Lower leg skin (tissue), 4 donors: ENCODE measurements at places on chromosomes 1 and 21.

GRCh38 chr1:246592695-246593094 is 26.4 kb downstream of the CNST start:
- DNase-seq: no peak

- no peak for DNase-seq
Measured at GRCh38 chr1:183012301-183012994, 10.8 kb upstream of the LAMC1 start.

GRCh38 chr1:19463504-19463803 is 21.9 kb downstream of the CAPZB start:
- no peak for DNase-seq

DNA sequence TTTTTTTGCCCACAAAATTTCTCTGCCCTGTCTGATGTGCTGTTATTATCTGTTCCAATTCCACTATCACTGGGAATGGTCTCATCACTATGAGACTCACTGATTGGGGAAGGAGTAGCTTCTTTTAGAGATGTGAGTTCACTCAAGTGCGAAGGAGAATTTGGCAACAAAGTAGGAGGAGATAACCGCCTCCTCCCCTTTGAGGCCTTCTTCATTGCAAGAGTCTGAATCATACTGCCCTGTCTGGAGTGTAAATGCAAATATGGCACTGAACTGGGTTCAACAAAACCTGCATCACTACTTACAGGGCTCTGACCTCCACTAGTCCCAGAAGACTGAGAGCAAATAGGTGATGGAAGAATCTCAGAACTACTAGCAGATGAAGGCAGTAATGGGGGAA is 83.4 kb downstream of the ASH1L start:
- no peak for DNase-seq

DNA sequence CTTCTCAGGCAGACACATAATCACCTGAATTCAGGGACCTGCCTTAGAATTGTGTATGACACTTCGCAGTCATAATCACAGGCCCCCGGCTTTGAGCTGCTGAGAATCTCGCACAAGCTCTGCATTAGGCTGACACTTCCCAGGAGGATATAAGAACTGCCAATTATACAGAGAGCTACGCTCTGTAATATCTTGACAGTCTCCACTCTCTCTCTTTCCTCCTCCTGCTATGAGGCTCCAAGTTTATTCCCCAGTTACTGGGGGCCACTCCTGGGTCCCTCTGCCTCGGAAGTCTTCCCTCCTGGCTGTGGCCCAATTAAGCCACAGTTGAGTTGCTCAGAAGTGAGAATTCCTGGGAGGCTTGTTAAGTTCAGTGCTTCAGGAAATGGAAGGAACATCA is 42.7 kb downstream of the EBNA1BP2 start:
- peak; percentile 37 for DNase-seq

GRCh38 chr1:27585684-27586083 is 18.3 kb downstream of the AHDC1 start:
- no peak for DNase-seq

GRCh38 chr1:218886101-218886871 is 287.4 kb upstream of the LYPLAL1 start:
- DNase-seq: peak; percentile 87

DNA sequence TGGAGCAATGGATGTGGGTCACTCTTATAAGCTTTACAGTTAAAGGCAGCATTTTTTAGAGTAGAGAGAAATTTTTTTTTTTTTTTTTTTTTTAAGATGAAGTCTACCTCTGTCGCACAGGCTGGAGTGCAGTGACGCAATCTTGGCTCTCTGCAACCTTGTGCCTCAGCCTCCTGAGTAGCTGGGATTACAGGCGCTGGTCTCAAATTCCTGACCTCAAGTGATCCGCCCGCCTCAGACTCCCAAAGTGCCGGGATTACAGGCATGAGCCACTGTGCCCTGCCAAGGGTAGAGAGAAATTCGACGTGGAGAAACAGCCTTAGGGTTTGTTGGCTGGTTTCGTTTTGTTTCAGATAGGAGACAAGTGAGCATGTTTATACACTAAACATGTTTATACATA is 594.2 kb upstream of the ADAMTS5 start:
- DNase-seq: peak; percentile 15

DNA sequence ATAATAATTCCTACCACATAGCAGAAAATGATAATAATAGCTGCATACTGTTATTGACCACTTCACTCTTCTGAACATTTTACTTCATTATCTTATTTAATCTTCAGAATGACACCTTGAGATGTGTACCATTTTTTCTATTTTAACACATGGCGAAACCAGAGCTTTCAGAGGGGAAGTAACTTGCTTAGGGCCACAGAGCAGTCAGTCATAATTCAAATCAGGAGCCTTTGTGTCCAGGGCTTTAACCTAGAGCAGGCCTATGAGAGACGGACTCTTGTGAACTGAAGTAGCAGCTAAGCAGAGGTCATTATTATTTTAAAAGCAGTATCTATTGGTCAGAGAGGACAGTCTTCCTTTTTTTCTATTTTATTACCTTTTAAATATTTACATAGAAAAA is 114.0 kb downstream of the ROR1 start:
- no peak for DNase-seq

GRCh38 chr1:44244986-44245385 is 31.7 kb downstream of the DMAP1 start:
- DNase-seq: no peak

DNA sequence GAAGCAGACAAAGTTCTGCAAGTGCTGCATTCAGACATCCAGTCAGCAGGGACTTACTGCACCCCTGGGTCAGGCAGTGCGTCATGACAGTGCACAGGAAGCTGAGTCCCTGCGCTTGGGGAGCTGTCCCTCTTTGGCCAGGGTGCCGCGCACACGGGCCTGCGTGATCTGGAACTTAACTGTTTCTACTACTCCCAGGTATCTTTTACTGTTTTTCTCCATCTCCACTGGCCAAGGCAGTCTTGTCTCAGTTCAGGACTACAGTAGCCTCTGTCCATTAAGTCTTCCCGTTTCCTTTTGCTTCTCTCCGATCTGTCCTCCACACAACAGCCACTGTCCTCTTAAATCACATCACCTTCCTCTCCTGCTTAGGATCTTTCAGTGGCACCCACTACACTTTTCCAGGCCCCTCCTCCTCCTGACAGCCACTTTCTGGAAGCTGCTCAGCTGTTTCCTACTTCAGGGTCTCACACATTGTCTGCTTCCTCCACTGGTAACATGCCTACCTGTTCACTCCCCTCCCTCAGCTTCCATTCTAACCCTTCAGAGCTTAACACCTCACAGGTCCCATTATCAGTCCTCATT is 15.9 kb downstream of the ERRFI1 start:
- DNase-seq: no peak

DNA sequence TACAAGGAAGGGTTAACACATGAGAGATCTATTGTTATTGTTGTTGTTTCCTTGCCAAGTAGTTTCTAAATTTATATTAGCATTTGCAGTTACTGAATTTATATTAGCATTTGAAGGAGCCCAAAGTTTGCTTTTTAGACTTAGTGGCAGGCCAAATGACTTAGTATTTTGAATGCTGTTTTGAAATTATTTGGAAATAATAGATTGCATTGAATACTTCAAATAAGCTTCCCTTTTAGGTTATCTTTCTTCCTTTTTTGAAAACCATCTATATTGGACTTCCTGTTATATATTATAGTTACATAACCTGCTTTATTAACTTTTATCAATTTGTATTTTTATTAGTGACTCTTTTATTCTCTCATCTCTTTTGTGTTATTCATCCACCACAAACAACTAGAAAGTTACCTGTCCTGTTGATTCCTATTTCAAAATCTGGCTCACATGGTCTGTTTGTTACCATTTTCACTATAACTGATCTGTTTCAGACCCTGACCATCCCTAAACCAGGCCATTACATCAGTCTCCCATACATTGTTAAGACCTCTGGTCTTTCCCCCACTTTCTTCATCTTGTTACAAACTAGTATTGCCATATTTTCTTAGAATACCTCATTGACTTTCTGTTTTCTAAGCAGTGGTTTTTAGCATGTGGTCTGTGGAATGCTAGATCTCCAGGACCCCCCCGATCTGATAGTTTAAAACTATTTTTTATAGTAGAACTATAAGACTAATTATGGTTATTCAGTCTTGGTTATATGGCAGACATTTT is 185.2 kb downstream of the RASAL2 start:
- DNase-seq: no peak

DNA sequence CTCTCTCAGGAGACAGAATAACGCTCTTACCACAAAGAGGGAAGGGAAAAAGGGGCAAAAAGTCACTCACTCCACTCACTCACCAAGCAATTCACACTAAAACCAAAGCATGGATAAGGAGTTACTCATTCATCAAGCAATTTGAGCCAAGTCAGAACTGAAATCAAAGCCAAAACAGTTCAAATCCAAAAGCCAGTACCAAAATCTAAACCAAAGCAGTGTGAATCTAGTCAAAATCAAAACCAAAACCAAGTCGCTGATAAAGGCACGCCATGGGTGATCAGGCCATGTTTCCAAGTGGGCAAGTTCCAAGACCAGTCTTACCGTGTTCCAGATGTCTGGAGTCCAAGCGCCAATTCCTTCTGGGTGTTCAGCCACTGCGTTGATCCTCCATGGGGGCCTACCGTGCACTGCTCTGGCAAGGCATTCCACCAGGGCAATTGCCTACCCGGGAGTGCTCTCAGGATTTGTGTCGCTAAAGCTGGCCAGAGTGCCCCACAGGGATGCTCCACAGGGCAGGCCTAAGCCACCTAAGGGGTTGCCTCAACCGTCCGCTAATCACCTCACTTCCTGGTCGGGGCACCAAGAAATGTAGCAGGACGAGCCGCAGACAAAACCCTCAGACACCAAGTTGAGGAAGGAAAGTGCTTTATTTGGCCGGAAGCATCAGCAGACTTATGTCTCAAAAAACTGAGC is 142.3 kb downstream of the TRIM33 start:
- no peak for DNase-seq
